ENCODE measurements at places on chromosomes 2 and 18.

DNA sequence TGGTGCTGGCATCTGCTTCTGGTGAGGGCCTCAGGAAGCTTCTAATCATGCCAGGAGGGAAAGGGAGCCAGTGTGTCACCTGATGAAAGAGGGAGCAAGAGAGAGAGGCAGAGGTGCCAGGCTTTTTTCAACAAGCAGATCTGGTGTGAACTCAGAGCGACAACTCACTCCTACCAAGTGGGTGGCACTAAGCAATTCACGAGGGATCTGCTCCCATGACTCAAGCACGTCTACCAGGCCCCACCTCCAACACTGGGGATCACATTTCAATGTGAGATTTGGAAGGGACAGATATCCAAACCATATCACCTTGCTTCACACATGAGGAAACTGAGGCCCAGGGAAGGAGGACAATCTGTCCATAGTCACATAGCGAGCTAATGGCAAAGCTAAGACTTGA is 19.1 kb downstream of the FABP1 start:
- no peak for DNase-seq

GRCh38 chr2:54209379-54209778 is 46.6 kb downstream of the TSPYL6 start:
- DNase-seq = no peak

DNA sequence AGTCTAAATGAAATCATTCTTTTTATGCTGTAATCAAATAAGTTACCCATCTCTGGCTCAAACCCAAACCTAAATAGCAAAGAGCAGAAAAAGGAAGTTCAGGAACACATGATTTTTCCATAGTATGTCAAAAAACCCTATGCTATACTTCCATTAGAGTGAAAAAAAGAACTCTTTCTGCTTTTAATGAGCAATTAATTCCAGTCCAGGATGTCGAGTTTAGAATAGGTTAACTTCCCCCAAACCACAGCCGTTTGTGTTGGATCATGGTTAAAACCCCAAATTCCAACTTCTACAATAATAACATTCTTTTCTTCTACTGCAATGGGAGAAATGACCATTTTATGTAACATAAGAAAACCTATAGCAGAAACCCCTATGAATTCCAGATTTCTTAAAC is 171.1 kb upstream of the NRP2 start:
- no peak for DNase-seq

DNA sequence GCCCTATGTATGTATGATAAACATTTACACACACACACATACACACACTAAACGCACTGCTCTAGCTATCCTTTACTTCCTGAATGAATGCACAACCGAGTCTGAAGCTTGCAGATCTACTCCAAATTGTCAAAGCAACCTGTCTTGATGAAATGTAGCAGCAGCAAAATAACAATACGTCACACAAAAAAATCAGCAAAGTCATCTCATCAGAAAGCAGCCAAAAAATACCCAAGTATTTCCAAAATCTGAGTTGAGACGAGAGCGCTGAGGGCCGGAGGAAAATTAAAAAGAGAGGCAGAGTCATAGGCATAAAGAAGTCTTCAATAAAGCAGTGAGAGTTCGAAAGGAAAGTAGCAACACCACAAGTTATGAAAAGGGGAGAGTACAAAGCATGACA is 67.7 kb downstream of the ZNF521 start:
- DNase-seq = no peak

GRCh38 chr18:68766433-68766832 is 31.4 kb upstream of the CCDC102B start:
- no peak for DNase-seq

- DNase-seq = no peak
Measured at GRCh38 chr2:117087535-117088291, 726.8 kb upstream of the DDX18 start.

DNA sequence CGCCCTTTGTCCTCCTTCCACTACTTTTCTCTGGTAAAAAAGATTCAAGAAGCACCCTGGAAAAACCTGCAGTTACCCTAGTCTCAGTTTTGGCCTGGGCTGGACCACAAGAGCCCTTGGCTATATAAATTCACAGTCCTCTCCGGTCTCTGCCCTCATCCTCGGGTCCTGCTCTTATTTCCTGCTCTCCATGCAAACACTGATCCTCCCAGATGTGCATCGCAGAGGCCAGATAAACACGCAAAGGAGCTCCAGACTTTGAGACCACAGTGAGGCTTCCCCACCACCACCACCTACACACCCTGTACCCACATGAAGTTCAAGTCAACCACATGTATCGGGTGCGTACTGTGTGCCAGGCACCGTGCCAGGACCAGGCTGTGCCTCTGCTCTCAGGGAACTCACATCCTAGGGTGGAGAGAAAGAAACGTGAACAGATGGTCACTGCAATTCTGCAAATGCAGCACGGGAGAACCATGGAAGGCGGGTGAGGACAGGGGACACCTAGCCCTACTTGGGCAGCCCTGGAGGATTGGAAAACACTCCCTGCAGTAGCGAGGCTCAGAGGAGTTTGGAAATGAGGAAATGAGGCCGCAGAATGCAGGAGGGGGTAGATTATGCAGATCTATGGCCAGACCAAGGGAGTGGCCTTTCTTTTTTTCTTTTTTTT is 7.4 kb downstream of the CTDSP1 start:
- peak; percentile 67 for DNase-seq

- DNase-seq = no peak
Measured at GRCh38 chr2:105753380-105753779, 8.7 kb downstream of the NCK2 start.

DNA sequence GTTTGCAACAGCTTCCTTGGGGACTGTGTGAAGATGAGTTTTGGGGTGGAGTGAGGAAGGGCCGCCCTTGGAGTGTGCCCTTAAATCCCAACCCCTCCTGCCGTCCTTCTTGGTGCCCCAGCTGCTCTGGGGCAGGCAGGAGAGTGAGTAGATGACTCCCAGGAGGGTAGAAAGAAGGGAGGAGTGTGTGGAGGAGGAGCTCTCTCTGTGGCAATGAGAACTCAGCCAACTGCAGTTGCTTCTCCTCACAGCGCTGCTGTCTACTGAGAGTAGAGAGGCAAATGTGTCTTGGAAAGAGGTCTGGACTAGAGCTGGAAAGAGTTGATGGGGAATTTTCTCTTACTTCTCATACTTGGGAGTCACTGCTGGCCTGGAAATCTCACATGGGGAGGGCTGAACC is 21.8 kb upstream of the SIX2 start:
- DNase-seq = no peak

DNA sequence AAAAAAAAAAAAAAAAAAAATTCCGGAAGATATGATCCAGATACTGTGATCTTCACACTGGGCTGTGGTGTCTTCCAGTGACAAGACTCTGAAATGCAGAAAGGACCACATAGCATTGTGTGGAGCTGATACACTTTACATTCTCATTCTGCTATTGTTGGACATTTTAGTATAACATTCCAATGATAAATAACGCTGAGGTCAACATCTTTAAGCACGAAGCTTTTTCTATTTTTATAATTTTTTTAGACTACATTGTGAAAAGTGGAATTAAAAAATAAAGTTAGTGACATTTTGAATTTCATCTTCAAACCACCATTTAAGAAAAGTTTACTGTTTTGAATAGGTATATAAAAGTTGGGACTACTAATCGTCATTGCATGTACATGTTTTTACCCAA is 62.7 kb downstream of the CDCA7 start:
- no peak for DNase-seq

DNA sequence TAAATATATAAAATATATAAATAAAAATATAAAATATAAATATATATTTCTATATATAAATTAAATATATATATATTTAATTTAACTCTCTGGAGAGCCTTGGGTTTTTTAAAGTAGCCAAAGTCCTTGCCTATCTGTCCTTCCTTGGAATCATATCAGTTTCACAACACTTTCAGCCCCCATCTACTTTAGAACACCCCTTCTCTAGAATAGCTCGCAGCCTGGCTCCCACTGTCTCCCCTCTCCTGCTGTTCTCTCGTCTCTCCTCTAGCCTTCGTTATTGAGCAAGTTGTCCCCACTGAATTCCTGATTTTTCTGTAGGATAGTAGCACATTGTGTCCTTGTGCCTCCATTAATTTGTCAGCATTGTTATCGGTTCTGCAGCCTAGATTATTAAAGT is 677.0 kb downstream of the RNF144A start:
- no peak for DNase-seq

- DNase-seq = no peak
Measured at GRCh38 chr2:73994178-73994831, 9.6 kb downstream of the TET3 start.

- no peak for DNase-seq
Measured at GRCh38 chr2:54092940-54093339, 22.5 kb upstream of the ACYP2 start.

DNA sequence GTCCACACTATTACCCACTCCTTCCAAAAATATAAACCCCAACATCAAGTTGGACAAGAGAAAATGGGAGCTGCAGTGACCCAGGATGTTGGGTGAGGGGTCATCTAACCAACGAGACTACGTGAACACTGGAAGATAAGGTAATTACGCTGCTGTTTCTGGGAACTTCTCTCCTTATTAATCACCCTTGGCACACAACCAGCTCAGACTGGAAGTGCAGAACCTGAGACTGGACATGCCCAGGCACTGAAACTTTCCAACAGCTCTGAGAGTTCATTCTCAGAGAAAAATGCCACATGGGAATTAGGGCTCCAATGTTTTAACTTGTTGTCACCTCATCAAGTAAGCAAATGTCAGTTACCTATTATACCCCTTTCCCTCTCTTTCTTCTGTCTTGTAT is 135.3 kb downstream of the CCDC148 start:
- no peak for DNase-seq

- DNase-seq = no peak
Measured at GRCh38 chr2:100786297-100786658, 33.7 kb upstream of the NPAS2 start.

GRCh38 chr2:223644136-223644535 is 42.0 kb upstream of the SCG2 start:
- DNase-seq = no peak

DNA sequence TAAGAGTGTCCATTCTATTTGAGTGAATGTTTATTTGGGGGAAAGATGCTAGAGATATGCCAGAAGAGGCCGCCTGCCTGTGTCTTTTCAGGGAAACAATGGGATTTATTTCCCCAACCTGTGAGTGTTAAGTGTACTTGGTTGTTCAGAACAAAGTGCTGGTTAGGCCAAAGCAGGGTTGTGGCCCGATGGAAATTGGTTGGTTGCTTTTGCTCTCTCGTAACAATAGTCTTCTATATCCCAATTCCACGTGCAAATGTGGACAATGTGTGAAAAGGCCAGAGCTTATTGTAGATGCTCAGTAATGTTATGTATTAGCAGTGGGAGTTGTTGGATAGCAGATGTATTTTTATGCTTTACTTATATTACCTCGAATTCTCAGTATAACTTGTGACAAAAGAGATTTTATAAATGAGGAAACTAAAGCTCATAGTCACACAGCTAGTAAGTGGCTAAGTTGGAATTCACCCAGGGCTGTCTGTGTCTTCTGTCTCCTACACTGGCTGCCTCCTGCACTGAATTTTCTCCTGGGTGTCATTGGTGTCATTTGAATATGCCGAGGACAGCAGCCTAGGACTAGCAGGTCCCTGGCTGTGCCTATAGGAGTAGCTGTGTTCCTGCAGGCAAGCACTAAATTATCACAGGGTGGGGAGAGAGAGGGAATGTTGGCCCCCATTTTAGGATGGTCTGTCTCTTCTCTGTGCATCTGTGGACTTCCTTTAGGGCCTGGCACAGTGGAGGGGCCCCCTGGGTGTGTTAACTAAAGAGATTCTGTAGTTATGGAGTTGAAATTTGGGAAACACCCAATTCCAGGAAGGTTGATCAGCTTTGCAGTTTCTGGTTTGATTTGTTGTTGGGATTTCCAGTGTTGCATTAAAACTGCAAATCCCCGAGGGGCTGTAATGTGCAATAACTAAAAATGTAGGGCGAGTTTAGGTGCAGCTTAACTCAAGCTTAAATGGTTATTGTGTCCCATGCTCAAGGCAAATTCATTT is 21.6 kb downstream of the GPD2 start:
- no peak for DNase-seq

- DNase-seq = no peak
Measured at GRCh38 chr18:51340332-51340731, 142.9 kb upstream of the MEX3C start.

GRCh38 chr18:47882641-47883040 is 47.8 kb downstream of the SMAD2 start:
- DNase-seq = no peak

DNA sequence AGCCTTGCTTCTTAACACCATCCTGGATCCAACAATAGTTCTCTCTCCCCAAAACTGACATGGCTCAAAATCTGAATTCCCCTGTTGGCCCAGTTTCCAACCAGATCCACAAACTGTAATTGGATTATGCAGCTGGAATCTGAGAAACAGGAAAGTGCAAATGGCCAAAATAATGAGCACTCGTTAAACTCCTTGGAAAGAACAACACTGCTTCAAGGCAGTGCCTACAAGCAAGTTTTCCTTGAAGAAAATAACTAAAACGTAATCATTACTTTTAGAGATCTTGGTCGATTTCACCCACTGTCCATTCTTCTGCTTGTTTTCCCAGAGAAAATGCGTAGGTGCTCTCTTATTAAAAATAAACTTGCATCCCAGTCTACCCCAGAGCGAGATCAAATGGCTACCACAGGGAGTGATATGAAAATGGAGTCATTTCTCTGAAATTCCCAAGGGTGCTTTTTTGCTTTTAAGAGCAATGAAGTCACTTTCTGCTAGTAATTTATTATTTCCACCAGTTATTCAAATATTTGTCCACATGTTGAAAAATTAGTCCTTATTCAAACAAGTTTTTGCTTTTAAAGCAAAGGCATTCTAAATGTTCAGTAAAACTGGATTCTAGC is 264.2 kb downstream of the C1D start:
- no peak for DNase-seq

Data from stimulated activated CD4-positive, alpha-beta T cell treated with anti-CD3 and anti-CD28 coated beads, Interleukin-4, amount 100 ng/mL, for 24 hours (primary cell).